ENCODE measurements at places on chromosomes 12 and 14.

- DNase-seq = no peak
These were observed 13.5 kb downstream of the MIA2 start for GRCh38 chr14:39247256-39247655.

DNA sequence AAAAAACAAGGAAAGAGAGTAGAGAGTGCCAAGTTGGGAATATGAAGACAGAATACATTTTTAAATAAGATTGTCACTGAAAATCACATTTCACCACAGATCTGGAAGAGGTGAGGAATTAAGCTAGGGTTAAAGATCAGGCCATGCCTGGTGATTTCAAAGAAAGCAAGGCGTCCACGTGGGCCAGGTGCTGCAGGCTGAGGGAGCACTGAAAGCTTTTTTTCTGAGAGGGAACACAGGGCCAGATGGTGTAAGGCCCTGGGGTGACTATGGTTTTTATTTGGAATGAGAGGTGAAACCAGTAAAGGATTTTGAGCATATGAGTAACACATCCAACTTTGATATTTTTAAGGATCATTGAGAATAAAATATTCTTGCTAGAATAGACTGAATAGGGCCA is 20.9 kb downstream of the SYT1 start:
- no peak for DNase-seq

- no peak for DNase-seq
These were observed 1.2 kb downstream of the ACOT6 start for GRCh38 chr14:73613419-73613963.

DNA sequence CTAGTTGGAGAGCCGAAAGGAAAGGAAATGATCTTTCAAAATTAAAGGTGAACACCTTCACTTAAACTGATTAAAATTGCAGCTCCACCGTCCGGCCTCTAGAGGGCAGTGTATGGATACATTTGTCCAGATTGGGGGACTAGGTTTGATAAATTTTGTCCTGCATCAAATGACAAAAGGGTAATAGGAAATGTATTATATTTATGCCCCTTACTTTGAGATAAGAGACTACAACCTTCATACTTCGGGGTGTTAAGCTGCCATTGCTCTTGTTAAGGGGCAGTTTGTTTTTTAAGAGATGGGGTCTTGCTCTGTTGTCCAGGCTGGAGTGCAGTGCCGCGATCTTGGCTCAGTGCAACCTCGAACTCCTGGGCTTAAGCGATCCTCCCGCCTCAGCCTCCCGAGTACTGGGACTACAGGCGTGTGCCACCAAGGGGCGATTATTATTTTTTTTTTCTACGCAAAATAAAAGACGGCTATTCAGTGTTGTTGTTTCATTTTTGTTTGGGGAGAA is 818 bp upstream of the SUOX start:
- DNase-seq = peak; percentile 73

DNA sequence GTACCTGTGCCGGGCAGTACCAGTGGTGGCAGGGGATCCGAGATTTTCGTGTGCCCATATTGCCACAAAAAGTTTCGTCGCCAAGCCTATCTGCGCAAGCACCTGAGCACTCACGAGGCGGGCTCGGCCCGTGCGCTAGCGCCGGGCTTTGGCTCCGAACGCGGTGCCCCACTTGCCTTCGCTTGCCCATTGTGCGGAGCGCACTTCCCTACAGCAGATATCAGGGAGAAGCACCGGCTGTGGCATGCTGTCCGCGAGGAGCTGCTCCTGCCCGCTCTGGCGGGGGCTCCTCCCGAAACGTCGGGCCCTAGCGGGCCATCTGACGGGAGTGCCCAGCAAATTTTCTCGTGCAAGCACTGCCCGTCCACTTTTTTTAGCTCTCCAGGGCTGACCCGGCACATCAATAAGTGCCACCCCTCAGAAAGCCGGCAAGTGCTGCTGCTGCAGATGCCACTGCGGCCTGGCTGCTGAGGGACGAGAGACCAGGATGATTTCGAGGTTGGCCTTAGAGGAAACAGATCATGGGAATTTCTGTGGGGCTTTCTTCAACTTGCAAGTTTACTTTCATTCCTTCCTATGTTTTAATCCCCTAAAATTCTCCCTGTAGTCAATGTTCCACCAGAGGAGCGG is 1.6 kb downstream of the INSM2 start:
- no peak for DNase-seq

- DNase-seq = no peak
These were observed 3.7 kb downstream of the ANKRD13A start for GRCh38 chr12:110002676-110003515.

GRCh38 chr12:56758728-56759262 is 4.3 kb upstream of the HSD17B6 start:
- no peak for DNase-seq

GRCh38 chr14:36818794-36819384 is 157.2 kb downstream of the PAX9 start:
- no peak for DNase-seq

DNA sequence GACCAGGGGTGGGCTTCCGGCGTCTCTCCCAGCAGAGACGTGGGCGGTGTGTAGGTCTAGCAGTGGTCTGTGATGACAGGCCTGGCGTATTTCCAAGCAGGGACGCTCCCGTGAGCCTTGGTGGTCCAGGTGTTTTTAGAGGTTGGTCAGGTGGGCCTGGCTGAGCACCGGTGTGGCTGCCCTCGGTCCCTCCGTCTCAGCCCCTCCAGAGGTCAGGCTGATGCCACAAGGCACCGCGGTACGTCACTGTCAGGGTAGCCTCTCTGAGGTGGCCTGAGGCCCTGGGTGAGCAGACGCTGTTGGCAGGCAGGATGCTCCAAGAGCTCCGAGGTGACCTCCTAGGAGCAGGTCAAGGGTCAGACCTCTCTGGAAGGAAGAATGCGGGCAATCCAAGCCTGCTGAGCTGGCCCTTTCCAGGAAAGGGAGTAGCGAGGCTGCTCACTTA is 13.6 kb downstream of the MTA1 start:
- DNase-seq = no peak

GRCh38 chr12:58368001-58368400 is 426.6 kb downstream of the ATP23 start:
- DNase-seq = no peak

GRCh38 chr12:24815114-24815423 is 133.8 kb downstream of the BCAT1 start:
- no peak for DNase-seq

DNA sequence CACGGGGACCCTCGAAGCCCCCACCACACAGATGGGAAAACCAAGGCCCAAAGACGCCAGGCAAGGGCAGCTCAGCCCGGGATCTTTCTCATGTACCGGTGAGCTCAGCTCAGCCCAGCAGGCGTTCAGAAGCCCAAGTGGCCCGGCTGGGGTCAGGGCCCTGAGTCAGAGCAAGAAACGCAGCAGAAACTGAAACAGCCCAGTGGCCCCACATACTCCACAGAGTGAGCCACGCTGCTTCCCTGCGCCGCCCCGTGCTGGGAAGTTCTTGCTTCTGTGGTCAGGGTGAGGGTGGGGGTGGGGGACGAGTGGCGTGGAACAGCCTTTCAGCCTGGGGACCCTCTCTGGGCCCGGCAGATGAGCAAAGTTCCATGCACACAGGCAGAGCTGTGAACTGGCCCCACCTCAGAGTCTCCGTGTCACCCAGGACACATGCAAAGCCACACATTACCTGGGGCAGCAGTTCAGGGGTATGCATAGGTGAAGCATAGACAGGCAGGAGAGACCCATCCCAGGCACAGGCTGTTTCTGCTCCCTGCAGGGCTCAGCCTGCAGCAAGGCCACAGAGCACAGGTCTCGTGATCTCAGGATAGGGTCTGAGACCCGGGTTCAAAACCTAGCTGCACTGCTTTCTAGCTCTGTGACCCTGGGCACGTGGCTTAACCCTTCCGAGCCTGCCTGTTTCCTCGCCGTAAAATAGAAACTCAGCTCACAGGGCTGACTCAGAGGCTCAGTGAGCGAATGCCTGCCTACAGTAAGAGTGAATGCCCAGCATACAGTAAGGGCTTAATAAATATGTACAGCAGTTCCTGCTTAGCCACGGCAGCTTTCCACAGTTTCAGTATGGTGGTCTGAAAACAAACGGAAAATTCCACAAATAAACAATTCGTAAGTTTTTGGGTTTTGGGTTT is 21.6 kb downstream of the NCOR2 start:
- peak; percentile 20 for DNase-seq

- no peak for DNase-seq
These were observed 171.1 kb downstream of the DACT1 start for GRCh38 chr14:58808828-58809227.

GRCh38 chr12:46560089-46560488 is 187.5 kb upstream of the SLC38A2 start:
- DNase-seq = no peak

GRCh38 chr12:2120982-2121758 is 68.4 kb downstream of the CACNA1C start:
- no peak for DNase-seq

GRCh38 chr12:131528144-131528543 is 182.7 kb upstream of the SFSWAP start:
- no peak for DNase-seq

DNA sequence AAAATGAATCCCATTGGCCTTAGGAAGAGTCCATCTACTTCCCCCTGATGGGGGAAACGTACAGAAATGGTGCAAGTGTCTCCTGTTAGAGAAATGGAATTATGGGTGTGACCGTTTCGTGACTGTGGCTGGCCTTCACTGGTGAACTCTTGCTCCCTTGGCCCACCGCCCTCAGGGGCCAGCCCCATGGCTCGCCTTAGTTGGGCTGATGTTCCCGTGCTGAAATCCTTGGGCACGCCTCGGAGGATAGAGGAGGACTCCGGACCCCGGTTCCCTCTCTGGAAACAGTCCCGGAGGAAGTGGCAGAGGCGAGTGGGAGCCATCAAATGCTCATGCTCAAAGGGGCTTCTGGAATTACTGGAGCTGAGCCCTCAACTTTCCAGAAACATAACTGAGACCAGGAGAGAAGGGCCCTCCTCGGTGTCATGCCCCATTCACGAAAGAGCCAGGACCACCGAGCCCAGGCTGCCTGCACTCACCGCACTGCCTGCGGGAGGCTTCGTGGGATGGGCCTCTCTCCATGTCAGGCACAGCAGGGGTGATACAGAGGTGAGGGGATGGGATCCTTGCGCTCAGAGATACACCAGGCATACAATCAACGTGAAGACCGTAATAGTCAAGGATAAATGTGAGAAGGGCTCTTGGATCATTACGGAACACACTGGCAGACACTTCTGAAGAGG is 10.1 kb upstream of the CACNA2D4 start:
- DNase-seq = no peak

DNA sequence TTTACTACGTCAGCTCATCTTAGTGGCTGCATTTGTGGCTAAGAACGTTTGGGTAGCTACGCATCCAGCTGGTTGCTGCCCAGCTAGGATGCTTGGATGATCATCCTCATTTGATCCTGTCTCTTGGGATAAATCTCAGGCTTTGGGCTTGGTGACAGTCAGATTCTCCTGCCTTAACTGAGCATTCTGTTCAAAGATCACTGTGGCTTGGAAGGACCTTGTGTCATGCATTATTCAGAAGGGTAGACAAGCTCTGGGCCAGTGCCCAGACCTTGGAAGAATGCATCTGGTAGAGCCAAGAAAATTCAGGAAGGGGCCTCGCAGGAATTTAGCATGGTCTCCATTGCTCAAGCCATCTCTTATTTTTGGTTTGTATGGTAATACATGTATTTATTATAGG is 188.4 kb downstream of the NRXN3 start:
- no peak for DNase-seq

GRCh38 chr12:122747224-122748135 is 5.1 kb upstream of the DENR start:
- DNase-seq = no peak
